ENCODE measurements at places on chromosomes 1 and 21.

DNA sequence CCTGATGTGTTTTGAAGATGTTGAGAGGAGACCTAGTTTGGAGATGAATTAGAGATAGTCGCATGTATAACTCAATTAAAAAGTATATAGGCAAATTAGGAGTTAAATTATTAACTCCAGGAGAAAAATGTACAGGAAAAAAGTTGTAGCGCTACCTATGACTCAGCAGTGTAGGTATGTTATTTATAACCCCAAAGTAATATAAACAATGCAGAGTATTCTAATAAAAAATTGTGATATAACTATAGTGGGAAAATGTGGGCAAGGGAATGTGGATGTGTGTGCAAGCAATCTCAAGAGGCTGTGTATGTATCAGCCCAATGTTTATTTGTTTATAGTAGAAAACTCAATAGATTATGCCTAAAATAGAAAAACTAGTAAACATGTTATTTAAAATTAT, 144.5 kb downstream of the BRINP2 start:
- no peak for DNase-seq

- DNase-seq: no peak
These were observed 6.7 kb downstream of the FCRL1 start for GRCh38 chr1:157813269-157813668.

GRCh38 chr1:1889847-1890505, 911 bp downstream of the GNB1 start:
- peak; percentile 22 for DNase-seq

DNA sequence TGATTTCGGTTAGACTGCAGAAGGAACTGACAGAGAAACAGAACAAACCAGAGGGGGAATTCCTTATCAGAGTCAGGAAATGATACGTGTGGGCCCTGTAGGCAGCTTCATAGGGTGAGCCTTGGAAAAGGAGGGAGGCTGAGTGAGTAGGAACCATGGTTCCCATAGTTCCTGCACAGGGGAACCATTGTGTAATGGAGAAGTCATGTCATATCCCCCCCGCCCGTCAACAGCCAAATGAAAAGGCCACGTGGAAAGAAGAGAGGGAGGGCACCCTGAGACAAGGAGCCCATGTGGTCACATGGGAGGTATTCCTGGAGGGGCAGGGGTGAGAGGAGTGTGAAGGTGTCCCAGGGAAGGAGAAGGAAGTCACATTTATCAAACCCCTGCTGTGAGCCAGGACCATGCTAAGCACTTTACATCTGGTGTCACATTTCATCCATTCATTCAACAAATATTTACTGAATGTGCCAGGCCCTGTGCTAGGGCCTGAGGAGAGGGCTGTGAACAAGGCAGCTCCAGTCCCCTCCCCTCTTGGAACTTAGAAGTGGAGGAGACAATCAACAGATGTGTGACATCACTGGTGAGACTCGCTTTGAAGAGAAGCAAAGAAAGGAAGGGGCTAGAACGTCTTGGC, 15.7 kb upstream of the FGR start:
- peak; percentile 57 for DNase-seq

GRCh38 chr1:1684031-1684681, 8.4 kb downstream of the SLC35E2B start:
- no peak for DNase-seq

DNA sequence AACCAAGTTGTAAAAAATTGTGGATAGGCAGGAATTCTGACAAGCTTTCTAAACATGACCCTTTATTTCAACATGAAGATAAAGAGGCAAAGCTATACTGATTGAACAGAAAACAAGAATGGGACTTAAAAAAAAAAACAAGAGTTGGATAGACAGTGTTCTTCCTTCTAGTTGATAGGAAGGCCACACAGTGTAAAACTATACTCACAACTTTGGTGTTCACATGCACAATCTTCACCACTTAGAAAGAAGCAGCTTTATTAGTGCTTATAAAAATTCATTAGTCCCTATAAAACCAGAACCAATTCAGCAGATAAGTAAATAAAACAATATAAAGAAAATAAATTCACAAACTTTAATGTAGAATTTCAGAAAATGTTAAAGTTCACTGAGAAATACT, 101.8 kb downstream of the AKT3 start:
- no peak for DNase-seq

DNA sequence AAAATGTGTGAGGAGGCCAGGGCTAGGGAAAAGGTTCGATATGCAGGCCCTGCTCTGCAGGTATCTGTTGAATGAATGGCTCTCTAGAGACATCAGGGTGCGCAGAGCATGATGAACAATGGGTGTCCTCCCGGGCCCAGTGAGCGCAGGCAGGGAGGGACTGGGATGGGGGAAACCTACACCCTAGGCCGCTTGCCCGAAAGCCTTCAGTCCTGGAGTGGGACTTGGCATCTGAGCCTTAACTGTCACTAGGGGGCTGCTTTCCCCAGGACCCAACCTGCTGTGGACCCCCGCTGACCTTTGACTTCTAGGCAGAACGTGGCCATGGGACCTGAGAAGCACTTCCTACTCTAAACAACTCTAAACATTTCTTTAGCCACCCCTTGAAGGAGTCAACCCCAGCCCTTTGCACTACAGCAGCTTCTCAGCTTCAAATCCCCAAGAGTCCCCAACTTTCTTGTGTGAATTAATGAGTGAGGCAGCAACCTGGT, 444 bp upstream of the MAP3K6 start:
- DNase-seq: no peak

DNA sequence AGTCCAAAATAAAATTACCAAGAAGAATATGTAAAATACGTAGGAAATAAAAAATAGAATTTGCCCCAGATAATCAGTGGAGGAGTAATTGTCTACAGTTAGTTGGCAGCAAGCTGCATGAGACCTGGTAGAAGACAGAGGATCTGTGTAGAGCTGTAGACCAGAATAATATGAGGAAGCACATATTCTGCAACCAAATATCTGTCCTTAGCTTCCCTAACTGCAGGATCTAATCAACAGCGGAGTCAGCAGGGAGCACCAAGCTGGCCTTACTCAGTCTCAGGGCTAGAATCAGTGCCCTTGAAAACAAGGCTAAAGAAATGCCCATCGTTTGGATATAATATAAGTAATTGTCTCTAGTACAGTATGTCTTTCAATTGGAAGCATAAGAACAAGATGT, 6.1 kb upstream of the GCSAML start:
- peak; percentile 42 for DNase-seq

DNA sequence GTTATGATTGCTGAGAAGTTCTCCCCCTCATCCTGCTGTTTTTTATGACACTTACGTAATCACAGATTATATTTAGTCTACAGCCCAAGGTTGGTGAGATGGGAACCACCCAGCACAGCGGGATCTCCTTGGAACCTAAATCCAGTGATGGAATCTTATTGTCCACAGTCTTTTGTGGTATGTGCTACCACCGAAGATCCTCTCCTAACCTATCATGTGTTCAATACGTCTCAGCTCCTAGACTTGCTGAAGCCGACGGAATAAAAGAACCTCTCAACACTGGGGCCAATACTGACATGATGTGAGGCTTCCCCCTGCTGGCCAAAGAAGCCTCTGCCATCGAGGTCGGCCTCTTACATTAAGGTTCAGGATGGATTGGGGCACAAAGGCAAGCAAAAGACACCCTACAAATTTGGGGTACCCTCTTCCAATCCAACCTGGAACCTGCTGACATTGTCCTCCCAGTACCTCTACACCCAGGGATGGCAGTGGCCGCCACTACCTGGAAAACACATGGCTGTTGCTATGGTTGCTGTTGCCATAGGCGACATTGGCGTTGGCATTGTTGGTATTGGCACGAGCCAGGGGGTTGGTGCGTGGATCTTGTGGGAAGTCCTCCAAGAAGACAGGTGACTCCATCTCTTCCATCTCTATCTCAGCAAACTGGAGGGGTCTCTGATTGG, 19.4 kb upstream of the KIF21B start:
- peak; percentile 17 for DNase-seq

- DNase-seq: no peak
These were observed 32.3 kb downstream of the SLC66A1 start for GRCh38 chr1:19344372-19344810.

- DNase-seq: no peak
These were observed 47.9 kb downstream of the GON4L start for GRCh38 chr1:155809088-155809487.

- DNase-seq: no peak
These were observed 191.3 kb downstream of the BACH1 start for GRCh38 chr21:29490016-29490415.

- no peak for DNase-seq
These were observed 29.3 kb downstream of the TNNT2 start for GRCh38 chr1:201348211-201348566.

DNA sequence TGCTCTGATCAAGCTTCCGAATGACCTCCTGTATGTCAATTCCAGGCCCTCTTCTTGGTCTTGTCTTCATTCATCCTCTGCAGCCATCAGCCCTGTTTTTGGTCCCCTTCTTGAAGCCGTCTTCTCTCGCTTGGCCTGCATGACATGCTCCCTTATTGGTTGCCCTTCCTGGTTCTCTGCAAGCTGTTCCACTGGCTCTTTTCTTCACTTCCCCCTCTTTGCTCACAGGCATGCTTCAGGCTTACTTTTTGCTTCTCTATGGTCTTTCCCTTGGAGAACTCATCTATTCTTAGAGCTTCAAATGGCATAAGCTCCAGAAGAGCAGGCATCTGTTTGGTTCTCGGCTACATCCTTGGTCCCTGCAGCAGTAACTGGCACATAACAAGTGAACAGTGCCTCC, 38.8 kb downstream of the PDPN start:
- no peak for DNase-seq

- DNase-seq: no peak
These were observed 33.2 kb upstream of the FNBP1L start for GRCh38 chr1:93414749-93415148.

DNA sequence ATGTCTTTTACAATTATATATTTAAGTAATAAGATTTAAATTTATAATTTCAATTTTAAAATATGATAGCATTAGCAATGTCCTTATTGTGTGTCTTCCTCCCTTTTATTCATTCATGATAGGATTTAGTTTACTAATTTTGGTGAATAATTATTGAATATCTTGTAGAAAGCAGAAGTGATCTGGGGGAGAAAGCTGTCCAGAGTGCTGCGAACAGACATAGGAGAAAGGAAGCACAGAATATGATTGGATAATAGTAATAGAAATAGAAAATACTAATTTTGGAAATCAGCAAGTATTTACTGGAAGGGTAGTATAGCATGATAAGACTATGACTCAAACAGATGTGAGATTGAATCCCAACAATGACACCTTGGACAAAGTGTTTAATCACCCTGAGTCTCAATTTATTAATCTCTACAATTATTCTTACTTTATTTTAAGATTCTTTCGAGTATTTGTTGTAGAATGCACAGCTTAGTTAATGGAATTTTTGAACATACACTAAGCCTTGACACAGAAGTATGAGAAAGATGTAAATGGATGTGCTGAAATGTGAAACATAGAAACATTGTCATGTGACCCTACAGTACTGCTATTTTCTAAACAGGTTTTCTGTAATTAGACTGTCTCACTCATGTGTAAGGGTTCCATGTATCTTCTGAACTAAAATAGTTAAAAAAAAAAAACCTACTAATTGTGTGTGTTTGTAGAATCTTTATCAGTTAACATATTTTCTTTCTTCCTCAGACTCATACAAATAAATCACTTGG, 7.9 kb downstream of the SH3GLB1 start:
- no peak for DNase-seq

- DNase-seq: no peak
These were observed 74.1 kb downstream of the RRAGC start for GRCh38 chr1:38785285-38786039.

- no peak for DNase-seq
These were observed 115.8 kb downstream of the CAPN8 start for GRCh38 chr1:223549740-223550139.

- DNase-seq: peak; percentile 41
These were observed 107.8 kb upstream of the TARDBP start for GRCh38 chr1:10904396-10905358.

GRCh38 chr1:171266930-171267329, 18.6 kb downstream of the FMO1 start:
- no peak for DNase-seq

GRCh38 chr21:42495027-42495426, 997 bp downstream of the RSPH1 start:
- DNase-seq: no peak

GRCh38 chr1:238264951-238265350, 374.2 kb upstream of the ZP4 start:
- no peak for DNase-seq

DNA sequence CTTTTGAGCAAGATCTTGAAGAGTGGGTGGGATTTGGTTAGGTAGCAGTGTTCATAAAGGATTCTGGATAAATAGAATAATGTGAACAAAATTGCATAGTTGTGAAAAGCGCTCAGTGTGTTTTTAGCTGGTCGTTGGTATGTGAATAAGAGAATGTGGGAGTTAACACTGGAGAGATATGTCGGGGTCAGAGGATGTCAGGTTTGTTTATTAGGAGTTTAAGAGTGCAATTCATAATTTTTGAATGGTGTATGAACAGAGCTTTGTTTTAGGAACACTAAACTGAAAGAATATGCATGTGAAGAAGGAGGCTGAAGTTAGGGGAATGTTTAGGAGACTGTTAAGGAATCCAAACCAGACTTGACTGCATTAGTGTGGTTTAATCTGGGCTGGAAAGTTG, 9.4 kb downstream of the USP16 start:
- DNase-seq: no peak

DNA sequence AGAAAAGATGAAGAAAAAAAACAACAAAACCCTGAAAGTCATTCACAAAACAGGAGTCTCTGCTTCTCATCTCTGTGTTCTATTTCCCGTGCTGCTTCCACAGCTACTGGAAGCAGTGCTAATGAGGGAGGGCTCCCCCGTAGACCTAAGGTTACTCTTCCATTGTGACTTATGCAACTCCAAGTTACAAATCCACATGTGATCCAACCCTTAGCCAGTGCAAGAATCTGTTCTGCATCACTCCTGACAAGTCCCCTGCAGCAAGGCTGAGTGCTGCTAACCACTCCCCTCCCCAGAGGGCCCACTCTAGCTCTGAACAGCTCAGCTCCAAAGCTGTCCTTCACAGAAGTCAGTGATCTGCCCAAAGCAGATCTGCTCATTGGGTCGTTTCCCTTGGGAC, 10.3 kb downstream of the DNALI1 start:
- no peak for DNase-seq

GRCh38 chr1:116166011-116166571, 54.9 kb downstream of the MAB21L3 start:
- DNase-seq: no peak

DNA sequence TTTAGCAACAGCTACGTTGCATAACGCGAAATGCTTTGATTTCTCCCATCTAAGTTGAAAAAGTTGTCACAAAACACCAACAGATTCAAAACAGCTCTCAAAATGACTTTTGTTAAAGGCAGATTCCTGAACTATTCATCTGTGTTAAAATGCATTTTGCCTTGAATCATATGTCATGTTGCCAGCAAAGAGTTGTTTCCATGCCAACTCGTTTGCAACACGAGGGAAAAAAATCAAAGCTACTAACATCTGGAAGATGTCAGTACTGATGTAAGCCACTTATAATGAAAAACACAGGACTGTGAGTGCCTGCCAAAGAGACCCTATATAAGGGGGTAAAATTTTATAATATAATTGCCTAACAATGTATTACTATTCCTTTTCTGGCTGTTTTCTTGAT, 182.7 kb upstream of the PTBP2 start:
- DNase-seq: no peak

GRCh38 chr1:67843331-67843730, 10.1 kb upstream of the GNG12 start:
- no peak for DNase-seq
